NCI-H1436 treated with DMSO at 0.1 percent for 48 hours (cell line): ENCODE measurements at places on chromosomes 3 and 15.

DNA sequence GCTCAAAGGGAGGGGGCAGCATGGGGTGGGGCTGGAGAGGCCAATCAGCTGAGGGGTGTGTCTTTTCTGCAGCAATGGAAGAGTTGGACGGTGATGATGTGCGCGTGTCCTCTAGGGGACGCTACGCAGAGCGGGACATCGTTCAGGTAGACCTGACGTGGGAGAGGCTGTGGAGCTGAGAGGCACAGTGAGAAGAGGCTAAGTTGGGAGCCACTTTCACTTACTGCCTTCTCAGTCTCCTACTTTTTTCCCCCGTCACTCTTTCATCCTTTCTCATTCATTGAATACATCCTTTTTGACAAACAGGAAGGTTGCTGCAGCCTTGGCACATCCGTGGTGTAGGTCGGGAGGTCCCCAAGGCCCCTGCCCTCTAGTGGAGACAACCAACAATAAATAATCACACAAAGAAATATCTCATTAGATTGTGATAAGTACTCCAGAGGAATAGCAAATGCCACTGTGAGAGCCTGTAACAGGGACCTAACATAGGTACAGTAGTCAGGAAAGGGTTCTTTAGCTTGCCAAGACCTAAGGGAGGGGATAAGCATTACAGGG, 4.4 kb upstream of the BRPF1 start:
- DNase-seq = no peak

DNA sequence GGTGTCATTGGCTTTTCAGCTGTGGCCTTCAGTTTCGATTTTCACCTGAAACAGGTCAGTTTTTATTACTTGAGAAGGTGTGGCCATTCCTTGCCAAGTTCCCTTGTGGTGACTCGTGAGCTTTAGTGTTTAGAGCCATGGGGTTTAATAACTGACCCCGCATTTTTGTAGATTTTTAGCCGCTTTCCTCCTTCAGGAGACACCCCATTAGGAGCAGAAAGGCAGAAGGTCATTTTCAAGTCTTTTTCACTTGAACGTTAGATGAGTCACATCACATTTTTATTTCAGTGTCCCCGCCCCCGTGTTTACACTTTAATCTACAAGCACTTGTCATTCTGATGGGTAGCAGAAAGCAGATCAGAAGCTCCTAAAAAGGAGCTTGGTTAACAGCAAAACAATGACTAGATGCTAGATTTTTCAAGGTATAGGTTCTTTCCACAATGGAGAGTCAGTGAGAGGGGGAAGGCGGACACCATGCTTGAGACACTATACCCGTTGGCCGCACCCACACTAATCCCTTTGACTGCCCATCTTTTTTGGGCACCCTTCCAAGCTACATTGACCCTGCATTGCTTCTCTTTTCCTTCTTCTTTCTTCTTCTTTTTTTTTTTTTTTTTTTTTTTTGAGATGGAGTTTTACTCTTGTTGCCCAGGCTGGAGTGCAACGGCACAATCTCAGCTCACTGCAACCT, 132.7 kb downstream of the GHSR start:
- no peak for DNase-seq

DNA sequence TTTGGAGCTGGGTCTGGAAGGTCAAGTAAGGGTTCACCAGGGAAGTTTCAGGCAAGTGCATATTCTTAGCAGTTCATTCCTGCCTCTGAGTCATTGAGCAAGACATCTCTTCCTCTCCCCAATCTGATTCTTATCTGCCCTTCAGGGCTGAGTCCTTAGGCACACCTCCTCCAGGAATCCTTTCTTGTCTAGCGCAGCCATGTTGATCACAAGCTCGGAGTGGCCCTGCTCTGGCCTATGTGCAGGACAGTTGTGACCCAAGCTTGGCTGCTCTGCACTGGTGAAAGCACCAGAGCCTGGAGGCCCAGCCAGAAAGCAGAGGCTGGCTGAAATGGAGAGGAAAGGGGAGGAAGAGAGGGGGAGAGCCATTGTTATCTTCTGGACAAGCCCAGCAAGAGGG, 30.9 kb upstream of the MRPS22 start:
- DNase-seq = no peak

DNA sequence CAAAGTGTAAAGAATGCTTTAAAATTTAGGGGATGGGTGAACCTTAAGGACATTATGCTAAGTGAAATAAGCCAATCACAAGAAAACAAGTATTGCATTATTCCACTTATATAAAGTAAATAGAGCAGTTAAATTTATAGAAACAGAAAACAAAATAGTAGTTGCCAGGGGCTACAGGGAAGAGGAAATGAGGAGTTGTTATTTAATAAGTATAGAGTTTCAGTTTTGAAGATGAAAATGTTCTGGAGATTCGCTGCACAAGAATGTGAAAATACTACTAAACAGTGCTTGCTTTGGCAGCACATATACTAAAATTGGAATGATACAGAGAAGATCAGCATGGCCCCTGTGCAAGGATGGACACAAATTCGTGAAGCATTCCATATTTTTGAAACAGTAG, 32.0 kb downstream of the DNAH12 start:
- no peak for DNase-seq

- no peak for DNase-seq
Observed at GRCh38 chr3:107106316-107106715, 270.9 kb upstream of the CCDC54 start.

GRCh38 chr15:41930221-41930866, 36.5 kb upstream of the SPTBN5 start:
- DNase-seq = no peak

- no peak for DNase-seq
Observed at GRCh38 chr3:113758389-113759024, 11.7 kb downstream of the ATP6V1A start.

DNA sequence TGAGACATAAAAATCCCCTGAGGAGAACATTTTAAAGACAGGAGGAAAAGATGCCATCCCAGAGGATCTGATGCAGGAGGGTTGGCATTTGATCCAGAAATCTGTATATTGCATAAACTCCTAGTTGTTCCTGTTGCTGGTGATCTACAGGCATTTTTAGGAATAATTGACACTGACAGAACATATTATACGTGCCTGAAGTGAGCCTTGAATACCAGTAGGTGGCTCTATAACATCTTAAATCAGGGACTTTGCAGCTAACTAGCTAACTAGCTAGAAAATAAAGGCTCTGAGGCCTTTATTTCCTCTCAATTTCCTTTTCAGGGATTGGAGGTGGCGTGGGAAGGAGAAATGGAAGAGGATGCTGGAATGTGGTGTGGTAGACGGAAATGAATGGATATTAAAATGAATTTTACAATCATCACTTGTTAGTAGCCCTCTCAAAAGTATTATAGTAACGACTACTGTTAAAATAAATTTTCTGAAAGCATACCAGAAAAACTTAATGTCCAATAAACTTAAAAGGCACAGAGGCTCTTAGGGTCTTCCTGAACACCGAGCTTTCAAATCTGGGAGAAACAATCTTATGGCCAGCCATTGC, 73.8 kb upstream of the ZBED2 start:
- peak; percentile 59 for DNase-seq

DNA sequence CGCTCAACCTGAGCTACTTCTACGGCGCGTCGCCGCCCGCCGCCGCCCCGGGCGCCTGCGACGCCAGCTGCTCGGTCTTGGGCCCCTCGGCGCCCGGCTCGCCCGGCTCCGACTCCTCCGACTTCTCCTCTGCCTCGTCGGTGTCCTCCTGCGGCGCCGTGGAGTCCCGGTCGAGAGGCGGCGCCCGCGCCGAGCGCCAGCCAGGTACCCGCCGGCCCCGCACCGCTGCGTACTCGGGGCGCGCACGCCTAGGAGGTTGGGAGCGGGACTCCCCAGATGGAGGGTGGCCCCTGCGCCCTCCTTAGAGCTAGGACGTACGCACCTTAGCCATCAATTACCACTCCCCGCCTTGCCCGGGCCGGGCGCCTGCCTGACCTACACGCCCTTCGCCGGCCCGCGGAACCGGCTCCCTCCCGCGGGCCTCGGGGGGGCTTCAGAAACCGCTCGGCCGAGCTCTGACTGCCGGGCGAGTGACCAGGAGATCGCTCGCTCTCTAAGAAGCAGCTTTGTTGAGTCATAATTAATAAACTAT, 466 bp downstream of the NFKBIZ start:
- DNase-seq = no peak

GRCh38 chr3:62586356-62586755, 213.0 kb upstream of the FEZF2 start:
- no peak for DNase-seq

DNA sequence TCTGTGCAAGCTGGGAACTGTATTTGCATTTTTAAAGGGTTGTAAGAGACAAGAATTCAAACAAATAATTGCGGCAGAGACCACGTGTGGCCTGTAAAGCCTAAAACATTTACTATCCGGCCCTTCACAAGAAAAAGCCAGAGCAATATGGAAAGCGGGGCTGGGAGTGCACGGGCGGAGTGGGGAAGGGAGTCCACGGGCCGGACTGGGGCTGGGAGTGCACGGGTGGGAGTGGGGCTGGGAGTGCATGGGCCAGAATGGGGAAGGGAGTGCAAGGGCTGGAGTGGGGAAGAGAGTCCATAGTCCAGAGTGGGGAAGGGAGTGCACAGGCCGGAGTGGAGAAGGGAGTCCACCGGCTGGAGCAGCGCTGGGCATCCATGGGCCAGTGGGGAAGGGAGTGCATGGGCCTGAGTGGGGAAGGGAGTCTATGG, 41.2 kb downstream of the KLF15 start:
- no peak for DNase-seq

DNA sequence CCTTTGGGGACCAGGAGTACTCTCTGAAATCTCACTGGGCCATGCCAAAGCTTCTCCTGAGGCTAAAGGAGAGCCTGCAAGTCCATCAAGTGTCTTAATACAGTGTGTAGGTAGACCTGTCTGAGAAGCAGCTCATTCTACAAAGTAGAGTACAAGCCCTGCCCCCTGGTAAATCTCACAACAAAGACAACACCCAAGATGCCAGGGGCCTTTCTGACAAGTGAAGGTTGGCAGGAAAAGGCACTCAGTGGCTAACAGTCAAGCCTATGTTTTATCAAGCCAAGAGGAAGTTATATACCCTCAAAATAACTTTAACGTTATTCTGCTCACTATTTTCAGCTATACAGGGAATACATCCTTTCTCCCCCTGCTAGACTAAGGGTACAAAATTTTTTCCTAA, 58.3 kb downstream of the NMNAT3 start:
- DNase-seq = no peak

GRCh38 chr3:81910244-81910852, 148.9 kb upstream of the GBE1 start:
- DNase-seq = no peak

- no peak for DNase-seq
Observed at GRCh38 chr3:13975686-13976085, 95.8 kb upstream of the WNT7A start.

- DNase-seq = no peak
Observed at GRCh38 chr3:7436542-7436941, 575.6 kb downstream of the GRM7 start.

DNA sequence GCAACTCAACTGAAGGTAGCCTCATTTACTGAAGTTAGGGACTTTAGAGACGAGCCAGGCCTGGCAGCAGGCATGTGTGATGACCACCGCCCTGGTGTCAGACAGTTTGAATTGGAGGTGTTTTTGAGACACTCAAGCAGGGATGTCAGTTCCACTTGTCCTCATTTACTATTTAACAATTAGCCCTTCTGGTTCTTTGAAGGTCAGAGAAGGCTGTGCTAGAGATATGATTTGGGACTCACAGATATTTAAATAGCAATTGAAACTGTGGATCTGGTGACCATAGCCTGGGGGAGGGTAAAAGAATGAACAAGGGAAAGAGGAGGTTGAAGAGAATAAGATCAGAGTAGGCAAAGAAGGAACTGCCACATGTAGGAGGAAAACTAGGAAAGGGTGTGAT, 74.6 kb downstream of the REC114 start:
- DNase-seq = no peak
